ENCODE measurements at places on chromosomes 5 and 9. TPM values are rescaled to one million over a fixed set of nuclear protein-coding genes. Genes with fewer than 3 reads are reported as not detected.

- no peak for DNase-seq
Measured at GRCh38 chr5:128949847-128950546, 15.3 kb upstream of the SLC27A6 start.

DNA sequence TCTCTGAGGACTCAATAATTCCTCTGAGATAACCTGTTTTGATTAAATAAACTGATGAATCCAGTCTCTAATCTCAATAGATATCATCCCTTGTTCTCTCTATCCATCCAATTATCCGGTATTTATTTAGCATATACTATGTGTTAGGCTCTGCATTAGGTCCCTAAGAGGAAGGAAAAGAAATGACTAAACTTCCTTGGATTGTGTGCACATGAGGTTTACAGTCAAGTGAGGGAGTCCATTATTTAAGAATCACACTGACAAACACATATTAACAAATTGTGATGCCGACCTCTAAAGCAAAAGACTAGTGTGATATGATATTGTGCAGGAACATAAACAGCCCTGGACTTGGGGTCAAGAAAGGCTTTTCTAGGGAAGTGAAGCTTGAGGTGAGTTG, 140.8 kb downstream of the HMHB1 start:
- no peak for DNase-seq

GDA gene
- 1.8 TPM for total RNA-seq

DNA sequence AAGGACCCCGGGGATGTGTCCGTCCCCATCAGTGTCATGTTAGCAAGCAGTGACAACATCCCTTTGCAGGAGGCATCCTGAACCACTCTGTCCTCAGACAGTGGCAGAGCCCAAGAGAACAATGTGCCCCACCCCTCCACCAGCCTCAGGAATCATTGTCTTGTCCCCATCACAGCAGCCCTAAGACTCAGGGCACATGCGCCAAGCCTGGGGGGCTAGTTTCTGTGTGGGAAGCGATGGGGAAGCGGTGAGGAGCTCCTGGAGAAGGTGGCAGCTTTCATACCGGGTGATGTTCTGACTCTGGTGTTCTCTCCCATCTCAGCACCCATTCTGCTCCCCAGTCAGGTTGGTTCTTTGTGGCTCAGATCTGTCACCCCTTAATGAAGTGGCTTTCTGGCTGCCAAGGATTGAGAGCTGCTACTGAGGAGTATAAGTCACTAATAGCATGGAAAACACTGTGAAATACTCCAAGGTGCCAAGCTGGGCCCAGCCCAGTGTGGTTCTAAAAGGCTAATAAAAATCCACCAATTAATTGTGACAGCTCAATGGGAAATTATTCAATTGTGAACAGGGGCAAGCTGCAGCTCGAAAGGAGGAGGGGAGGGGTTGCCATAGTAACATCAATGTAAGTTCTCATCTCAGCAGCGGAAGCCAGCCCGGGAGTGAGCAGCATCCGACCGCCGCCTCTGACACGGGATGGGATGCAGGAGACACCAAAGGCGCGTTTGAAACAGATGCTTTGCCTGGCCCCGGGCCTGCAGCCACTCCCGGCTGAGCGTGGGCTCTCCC, 4.7 kb downstream of the QRFP start:
- no peak for DNase-seq

PCDHGA12 gene
- 0.79 TPM for total RNA-seq

SLC6A7 gene
- total RNA-seq: not detected

ANKRD31 gene
- 0.26 TPM for total RNA-seq

PHYHD1 gene
- 3.8 TPM for total RNA-seq

IQGAP2 gene
- not detected for total RNA-seq

CDH18 gene
- under 0.01 TPM for total RNA-seq

MUSK gene
- total RNA-seq: not detected

GRCh38 chr9:79551994-79552393, 19.8 kb upstream of the TLE4 start:
- no peak for DNase-seq

DNA sequence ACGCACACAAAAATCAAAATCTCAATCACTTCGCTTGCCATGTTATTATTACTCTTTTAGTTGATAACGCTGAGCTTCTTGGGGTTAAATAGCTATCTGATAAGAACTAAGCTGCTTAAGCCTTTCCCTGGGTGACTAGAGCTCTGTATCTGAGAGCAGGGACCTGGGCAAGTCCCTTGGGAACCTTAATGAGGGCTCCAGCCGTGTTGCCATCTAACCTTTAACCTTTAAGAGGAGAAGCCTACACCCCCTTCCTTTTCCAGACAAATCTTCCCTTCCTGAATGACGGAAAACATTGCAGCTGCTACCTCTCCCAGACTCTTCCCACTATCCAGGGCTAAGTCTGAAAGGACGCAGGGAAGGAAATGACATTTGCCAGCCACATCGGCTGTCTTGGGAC, 216.5 kb upstream of the RAI14 start:
- no peak for DNase-seq

GRCh38 chr5:179229331-179229831, 115.9 kb downstream of the ADAMTS2 start:
- no peak for DNase-seq

- no peak for DNase-seq
Measured at GRCh38 chr9:14515571-14516198, 177.5 kb downstream of the ZDHHC21 start.

REXO4 gene
- total RNA-seq: 13.7 TPM

GRCh38 chr5:58716713-58717112, 133.8 kb downstream of the RAB3C start:
- no peak for DNase-seq

GRCh38 chr9:20659474-20659967, 24.5 kb upstream of the FOCAD start:
- no peak for DNase-seq

UBE2QL1 gene
- total RNA-seq: not detected

DNA sequence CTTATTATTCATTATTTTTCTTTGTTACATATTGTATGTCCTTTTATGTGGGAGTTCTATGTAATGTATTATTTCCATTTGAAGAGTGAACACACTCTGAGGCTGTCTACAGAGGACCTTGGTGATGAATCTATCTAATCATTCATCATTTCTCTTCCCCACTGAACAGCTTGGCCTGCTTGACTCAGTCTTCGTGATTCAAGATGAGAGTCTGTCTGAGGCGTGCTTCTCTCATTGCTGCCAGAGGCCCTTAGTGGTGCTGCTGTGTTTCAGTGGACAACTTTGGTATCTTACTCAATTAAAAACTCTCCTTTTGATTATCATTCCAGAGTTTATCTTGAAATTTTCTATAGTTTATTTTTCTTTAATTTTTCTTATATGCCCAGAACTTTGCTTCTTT, 318.1 kb upstream of the DAB2 start:
- DNase-seq: no peak

TAF1L gene
- total RNA-seq: under 0.01 TPM

SPATA31E1 gene
- total RNA-seq: not detected

GRCh38 chr5:82274343-82275211, 3.6 kb downstream of the RPS23 start:
- no peak for DNase-seq

GRCh38 chr9:92637886-92638620, 31.9 kb downstream of the IPPK start:
- DNase-seq: no peak

DNA sequence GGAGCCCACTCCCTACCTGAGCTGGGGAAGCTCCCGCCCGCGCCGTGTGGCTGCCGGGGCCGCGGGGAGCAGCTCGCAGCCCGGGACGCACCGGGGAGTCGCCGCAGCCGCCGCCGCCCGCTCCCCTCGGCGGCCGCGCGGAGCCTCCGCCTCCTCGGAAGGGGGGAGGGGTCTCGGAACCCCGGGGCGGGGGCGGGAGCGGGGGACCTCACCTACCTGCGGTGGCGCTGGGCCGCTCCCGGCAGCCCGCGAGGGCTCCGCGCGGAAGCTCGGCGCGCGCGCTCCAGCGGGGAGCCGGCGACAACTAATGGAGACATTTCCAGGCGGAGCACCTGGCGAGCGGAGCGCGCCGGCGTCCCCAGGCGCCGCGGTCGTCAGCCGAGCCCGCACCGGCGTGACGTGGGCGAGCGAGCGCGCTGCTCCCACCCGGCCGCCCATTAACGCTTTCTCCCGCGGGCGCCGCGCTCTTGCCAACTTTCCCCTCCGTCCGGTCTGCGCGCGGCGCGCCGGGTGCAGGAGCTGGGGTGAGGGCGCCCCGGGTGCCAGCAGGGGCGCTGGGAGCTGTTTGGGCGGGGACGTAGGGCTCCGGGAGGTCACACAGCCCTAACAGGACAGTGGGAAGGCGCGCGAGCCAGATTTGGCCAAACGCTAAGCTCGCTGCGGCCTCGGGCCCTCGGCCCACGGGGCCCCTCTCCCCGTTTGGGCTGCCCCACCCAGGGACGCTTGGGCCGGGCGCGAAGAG, 4.3 kb upstream of the IRX4 start:
- no peak for DNase-seq

IFNA13 gene
- total RNA-seq: not detected

All from bronchial epithelial cell (primary cell).